Esophagus muscularis mucosa (tissue), 4 donors: ENCODE measurements at places on chromosomes 3 and 15.
A peak's percentile ranks its signal among the peaks of the same experiment; 100 is the strongest.

GRCh38 chr3:169764312-169764881 is 463 bp downstream of the TERC start:
- DNase-seq = no peak

GRCh38 chr3:8557298-8557697 is 55.7 kb downstream of the LMCD1 start:
- no peak for DNase-seq

DNA sequence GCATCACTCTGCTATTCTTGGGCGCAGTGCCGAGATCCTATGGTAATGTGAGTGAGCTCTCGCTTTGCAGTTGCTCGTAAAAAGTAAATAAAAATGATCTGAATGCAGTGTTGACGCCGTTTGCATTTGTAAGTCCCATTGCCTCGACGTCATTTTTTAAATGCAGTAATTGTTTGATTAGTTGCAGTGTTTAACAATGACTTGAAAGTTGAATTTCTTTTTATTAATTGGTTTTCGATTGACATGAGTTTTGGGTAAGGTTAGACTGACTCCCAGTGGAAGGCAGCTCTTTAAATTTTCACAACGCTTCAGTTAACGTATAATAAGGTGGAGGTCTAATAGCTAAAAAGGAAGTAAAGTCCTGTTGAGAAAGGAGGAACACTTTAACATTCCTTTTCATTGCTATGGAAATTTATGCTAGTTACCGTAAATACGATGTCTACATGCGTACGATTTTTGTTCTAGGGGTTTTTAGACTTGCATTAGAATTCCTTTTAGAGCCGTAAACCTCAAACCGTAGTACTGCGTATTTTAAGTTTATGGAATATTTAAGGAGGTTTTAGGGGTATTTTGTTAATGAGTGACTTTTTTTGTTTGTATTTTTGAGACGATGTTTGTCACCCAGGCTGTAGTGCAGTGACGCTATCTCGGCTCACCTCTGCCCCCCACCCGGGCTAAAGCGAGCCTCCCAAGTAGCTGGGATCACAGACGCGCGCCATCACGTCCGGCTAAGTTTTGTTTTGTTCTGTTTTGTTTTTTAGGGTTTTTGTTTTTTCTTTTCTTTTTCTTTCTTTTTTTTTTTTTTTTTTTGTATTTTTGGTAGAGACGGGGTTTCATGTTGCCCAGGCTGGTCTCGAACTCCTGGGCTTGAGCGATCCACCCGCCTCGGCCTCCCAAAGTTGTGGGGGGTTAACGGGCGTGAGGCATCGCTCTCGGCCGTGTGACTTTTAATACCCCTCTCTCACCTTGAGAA is 1.4 kb downstream of the MORF4L1 start:
- DNase-seq = no peak

GRCh38 chr15:77821188-77821958 is 188.7 kb upstream of the LINGO1 start:
- DNase-seq = no peak

- no peak for DNase-seq
These were observed 1.7 kb downstream of the LRRN1 start for GRCh38 chr3:3800685-3801493.

GRCh38 chr3:132650153-132650552 is 9.5 kb downstream of the ACAD11 start:
- DNase-seq = no peak

- no peak for DNase-seq
These were observed 5.9 kb downstream of the ZDHHC23 start for GRCh38 chr3:113953677-113954076.

GRCh38 chr3:102536456-102536855 is 101.6 kb downstream of the ZPLD1 start:
- DNase-seq = no peak

- DNase-seq = peak; percentile 85
These were observed 282.5 kb upstream of the TRIM42 start for GRCh38 chr3:140395134-140396075.

DNA sequence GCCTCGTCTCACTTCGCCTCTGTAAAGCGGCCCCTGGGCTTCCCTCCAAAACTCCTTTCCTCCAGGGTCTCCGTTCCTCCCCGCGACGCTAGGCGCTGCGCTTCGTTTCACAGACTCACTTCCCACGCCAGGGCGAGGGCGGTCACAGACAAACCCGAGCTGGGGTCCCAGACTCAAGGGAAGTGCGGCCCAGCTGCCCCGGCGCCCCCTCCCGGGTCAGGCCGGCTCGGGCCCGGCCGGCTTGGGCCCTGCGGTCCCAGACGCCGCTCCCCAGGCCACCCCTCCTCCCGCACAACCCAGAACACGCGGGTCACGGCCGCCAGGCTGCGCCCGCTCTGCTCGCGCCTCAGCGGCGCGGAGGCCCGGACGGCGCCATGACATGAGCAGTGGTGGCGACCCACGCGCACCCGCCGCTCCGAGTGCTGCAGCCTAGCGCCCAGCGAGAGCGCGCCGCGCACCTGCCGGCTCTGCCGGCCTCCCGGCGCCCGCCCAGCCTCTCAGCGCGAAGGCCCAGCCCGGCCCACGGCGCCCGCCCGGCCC is 547 bp downstream of the NUP210 start:
- no peak for DNase-seq

DNA sequence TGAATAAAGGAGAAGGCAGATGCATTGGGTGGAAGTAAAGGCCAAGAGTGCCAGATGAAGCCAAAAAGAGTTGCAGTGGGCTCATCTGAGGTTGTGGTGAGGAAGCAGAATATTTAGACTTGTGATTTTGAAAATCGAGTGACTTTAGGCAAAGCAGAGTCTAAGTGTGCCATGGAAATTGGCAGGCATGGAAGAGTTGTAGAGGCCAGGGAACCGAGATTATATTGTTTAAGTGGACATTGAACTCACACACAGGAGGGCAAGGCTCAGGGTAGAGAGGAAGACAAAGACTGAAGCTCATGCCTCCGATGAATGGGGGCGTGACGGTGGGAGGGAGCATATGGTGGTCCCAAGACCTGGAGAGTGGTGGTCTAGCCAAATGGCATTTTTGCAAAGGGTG is 347.5 kb downstream of the EPHB1 start:
- DNase-seq = no peak

- DNase-seq = no peak
These were observed 594.9 kb upstream of the SUCLG2 start for GRCh38 chr3:68249265-68249664.

- no peak for DNase-seq
These were observed 11.9 kb upstream of the C3orf38 start for GRCh38 chr3:88137836-88138235.

DNA sequence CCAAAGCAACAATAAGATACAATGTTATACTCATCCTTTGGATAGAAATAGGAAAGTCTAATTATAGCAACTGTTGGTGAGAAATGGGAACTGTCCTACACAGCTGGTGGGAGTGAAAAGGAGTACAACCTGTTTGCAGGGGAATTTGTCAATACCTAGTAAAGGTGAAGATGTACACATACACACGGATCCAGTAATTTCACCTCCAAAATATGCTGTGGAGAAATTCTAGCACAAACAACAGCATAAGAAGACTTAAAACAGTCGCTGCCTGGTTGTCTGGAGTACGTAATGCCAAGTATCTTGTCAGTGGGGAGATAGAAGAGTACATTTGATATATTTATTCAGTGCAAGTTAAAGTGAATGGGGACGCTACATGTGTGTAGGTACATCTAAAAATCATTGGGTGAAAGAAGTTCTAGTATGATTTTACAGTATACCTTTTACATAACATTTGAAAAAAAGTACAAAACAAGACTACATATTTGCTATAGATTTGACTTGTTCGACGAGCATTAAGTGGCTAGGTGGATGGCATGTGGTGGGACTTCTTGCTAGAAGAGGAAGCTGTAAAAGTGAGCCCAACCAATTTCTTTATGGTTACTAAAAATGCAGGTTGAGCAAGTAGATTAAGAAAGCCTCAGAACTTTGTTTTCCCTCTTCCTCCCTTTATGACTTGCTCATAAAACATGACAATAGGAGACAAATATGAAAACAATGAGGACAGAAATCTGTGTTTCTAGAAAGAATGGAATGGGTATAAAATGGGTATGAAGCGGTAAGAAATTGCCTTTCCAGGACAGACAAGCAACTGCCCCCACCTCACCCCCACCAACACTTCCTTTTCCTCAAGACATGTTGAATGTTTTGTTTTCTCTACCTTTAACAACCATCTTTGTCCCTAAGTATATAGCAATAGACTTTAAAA is 50.2 kb upstream of the CCR4 start:
- DNase-seq = no peak

DNA sequence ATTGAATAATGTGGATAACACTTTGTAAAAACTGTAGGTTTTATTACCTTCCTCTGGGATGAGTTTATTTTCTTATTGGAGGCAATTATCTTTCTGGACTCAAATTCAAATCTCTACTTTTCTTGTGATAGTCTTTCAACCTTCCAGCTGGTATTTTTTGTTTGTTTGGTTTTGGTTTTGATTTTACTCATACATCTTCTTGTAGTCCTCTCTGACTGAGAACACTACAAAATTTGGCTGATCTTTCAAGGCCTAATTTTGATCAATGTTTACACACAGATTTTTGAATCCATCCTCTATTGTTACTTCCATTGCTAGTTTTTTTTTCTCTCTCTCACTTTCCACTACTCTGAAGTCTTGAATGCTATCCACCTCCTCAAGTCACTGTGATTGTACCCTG is 303.8 kb upstream of the NECTIN3 start:
- DNase-seq = no peak

- DNase-seq = peak; percentile 57
These were observed 445.9 kb downstream of the MCTP2 start for GRCh38 chr15:94677202-94677790.

DNA sequence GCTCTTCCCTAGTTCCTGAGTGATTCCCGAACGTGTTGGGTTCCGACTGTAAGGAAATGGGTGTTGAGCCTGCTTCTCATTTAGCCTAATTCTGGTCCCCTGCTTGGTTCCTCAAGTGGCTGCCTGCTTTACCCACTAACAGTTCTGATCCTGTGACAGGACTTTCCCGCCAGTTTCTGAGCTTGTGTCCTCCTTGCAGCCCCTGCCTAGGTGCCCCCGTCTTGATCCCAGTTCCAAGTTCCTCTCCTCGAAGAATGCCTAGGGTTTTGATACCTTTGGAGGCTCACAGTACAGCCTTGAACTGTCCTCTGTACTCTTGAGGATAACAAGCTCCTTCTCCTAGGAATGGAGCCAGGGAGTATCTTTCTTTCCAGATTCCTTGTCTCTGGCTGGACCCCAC is 12.0 kb upstream of the RASGRF1 start:
- DNase-seq = peak; percentile 83

DNA sequence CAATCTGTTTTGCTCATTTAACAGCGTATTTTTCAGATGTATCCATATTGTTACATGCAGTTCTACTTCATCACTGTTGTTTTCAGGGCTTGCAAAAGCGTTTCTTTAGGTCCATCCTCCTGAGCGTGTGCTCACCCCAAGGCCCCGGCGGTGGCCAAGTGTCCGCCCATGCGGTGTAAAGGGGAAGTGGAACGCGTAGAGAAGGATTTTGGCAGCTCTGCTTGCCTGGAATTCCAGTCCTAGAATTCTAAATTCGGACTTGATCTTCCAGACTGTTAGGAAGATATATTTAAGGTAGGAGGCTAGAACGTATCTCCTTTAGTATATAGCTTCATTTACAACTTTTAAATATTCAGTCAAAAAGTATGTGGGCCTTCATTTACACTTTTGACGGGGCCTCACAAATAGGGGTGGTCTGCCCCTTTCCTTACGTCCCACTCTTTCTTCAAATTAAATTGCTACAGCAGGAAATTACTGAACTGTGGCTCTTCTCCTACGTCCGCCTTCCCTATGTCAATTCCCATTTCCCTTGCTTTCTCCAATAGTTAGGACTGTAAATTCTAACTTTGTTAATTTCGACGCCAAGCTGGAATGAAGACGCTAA is 609 bp upstream of the TBC1D23 start:
- DNase-seq = no peak

- no peak for DNase-seq
These were observed 35.6 kb upstream of the PRR23E start for GRCh38 chr3:127157171-127157828.

DNA sequence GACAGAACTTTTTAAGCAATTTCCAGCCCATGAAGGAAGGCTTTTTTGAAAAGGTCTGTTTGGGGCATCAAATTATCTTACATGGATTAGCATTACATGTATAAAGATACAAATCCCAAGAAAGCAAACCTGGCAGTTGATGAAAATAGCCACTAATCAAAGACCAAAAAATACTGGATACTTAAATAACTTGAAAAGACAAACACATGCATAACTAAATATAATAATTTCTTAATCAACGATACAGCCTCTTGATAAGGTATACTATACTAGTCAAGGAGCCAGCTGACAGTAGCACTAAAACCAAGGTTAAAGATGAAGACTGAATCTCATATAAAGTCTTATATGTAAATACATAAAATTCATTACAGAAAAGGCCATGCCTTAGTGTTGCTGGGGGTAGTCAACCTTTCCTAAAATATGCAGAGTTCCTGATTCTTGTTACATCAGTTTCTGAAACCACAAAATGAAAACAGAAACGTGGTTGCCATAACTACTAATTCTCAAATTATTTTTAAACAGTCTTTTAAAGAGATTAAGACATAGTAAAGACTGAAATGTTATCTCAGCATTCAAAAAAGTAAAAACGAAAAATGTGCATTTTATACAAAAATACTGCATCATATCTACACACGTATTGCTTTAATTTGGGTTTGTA is 2.0 kb downstream of the ANKRD28 start:
- no peak for DNase-seq

- DNase-seq = no peak
These were observed 85.3 kb downstream of the PIK3R4 start for GRCh38 chr3:130661140-130661891.

DNA sequence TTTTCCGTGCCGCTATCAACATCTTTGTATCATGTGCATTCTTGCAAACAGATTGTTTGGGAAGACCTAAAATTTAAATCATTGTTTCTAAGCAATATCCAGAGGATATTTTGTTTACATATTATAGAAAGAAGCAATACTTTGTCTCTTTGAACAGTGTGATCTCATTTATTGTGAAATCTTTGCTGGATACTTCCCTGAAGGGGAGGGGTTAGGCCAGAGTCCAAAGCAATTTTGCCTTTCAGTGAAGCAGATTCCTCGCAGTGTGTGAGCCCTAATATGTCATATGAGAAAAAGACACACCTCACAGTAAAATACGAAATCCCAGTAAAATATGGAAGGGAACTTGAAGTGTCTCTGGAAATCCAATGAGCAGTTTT is 158.7 kb upstream of the SLCO3A1 start:
- DNase-seq = no peak

DNA sequence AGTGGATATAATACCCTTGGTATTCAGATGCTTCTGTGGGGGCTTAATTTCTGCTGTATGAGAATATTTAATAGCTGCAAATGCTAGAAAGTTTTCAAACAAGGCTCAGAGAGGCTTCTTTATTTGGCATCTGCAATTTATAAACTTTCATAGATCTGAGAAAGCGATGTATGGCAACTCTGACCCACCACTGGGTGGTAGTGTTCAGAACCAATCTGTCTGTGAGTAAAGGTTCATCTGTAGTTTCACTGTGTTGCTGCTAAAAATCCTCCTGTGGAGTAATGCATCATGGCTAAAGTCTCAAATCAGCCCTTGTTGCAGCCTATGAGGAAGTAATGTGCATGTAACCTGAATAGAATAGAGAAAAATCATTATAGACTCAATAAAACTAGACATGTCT is 47.4 kb downstream of the CLSTN2 start:
- peak; percentile 24 for DNase-seq

GRCh38 chr3:52194485-52195290 is 3.3 kb upstream of the ALAS1 start:
- no peak for DNase-seq
